Kidney glomerular epithelial cell (primary cell): ENCODE measurements at places on chromosomes 13 and 19.

DNA sequence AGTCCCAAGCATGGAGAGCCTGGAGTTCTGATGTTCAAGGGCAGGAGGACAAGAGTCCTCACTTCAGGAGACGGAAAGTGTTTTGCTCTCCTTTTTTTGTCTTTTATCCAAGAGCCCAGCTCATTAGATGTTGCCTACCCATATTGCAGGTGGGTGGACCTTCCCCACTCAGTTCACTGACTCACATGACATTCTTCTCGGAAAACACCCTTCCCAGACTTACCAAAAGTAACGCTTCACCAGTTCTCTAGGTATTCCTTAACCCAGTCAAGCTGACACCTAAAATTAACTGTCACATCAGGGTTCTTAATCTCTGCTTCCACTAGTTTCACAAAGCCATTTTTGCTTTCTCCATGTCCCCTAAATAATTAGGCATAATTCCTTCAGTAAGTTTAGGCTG lies 2215.4 kb upstream of the PCDH20 start:
- peak; percentile 4 for DNase-seq

DNA sequence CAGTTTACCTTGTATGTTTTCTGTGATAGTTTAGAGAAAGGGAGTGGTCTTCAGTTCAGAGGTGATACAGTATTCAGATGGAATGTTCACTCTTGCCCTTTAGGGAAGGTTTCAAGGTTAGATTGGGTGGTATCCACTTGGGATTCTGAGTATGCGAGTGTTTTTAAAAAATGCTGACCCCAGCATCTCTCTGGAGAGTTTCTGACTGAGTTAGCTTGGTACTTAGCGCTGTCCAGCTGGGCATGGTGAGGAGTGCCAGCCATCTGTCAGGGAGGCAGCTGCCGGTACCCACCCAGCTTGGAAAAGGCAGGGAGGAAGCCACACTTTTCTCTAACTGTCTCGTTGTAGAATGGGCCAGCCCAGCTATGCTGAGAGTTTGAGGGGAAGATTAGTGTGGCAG lies 63.3 kb downstream of the ARHGEF7 start:
- DNase-seq, result no peak

GRCh38 chr13:106630650-106631049 lies 62.7 kb upstream of the ARGLU1 start:
- no peak for DNase-seq

GRCh38 chr19:10699650-10700335 lies 1.4 kb upstream of the QTRT1 start:
- DNase-seq, result peak; percentile 45
